ENCODE measurements at places on chromosomes 7 and 10.

DNA sequence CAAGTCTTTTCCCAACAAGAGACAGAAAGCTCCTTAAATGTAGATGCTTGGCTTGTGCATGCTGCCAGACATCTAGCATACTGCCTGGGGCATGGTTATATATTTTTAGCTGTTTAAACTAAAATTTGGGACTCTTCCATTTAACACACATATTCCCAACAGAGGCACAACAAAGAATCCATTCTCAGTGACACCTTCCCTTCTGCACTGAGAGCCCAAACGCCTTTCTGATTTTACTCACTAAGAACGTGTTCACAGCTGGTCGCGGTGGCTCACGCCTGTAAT lies 49.9 kb downstream of the CPVL start:
- DNase-seq = no peak

GRCh38 chr10:58706836-58707235 lies 194.2 kb downstream of the BICC1 start:
- DNase-seq = no peak

DNA sequence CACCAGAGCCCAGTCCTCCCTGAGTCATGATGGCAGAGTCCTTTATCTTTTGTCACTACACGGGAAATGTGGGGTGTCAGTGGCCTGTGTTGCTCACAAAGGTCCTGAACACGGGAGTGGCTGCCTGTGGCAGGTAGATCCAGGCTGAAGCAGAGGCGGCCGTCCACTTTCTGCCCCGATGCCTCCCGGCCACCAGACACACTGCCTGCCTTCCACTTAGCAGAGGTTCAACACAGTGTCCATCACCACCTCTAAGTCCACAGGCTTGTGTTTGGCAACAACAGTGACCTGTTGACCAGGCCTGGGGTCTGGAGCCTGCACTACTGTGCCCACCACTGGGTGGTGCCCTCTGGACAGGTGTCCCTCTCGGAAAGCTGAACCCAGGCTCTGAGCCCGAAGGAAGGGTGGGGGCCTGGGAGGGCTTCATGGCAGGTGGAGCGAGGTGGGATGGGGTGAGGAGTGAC lies 49.9 kb upstream of the CAMK2B start:
- no peak for DNase-seq

GRCh38 chr10:6239213-6239991 lies 36.7 kb downstream of the PFKFB3 start:
- DNase-seq = peak; percentile 26

DNA sequence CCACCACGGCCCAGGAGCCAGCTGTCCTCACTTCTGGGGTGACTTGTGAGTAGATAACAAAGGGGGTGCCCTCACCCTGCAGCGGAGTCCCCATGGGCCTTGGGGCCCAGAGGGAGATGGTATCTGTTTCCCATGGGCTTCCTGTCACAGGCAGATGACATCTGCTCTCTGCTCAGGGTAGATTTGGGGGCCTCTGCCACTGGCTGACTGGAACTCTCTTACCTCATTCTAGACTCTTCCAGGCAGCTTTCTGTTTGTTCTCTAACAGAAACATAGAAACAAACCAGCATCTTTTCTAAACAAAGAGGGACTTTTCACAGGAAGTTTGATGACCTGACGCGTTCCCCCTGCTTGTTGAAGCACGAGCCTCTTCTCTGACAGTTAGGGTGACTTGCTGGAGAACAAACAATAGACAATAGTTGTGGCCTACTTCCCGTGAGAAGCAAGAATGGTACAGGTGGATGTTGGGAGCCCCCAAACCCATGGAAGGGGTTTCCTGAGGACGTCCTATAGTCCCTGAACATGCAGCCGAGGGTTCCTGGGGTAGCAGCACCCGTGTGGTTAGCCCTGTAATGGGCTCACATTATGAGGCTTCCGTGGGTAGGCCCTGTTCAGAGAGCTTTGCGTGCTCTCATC lies 61.6 kb downstream of the GRK5 start:
- DNase-seq = peak; percentile 87

DNA sequence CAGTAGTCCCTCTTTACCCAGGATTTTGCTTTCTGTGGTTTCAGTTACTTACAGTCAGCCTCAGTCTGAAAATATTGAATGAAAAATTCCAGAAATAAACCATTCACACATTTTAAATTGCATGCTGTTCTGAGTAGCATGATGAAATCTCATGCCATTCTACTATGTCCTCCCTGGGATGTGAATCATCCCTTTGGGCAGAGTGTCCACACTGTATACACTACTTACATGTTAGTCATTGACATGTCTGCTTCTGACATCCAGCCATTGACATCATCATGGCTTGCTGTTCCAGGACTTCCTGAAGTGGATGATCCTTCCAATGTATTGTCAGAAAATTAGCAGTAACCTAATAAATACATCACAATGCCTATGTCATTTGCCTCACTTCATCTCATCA lies 34.6 kb upstream of the MALRD1 start:
- DNase-seq = no peak

DNA sequence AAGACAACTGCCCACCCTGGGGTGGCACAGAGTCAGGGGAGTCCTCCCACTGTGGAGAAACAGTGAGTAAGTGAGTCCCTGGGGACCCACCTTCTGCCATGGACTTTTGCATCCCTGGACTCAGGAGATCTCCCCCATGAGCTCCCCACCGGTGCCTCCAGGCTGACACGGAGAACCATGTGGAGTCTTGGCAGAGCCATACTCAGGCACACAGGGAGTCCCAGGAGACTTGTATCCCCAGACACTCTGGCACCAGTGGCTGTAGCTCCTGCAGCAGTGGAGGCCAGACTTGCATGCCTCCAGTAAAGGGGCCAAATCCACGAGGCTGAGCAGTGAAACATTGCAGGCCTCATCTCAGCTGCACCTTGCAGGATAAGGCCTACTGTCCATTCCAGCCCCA lies 791.4 kb downstream of the PCDH15 start:
- DNase-seq = no peak

DNA sequence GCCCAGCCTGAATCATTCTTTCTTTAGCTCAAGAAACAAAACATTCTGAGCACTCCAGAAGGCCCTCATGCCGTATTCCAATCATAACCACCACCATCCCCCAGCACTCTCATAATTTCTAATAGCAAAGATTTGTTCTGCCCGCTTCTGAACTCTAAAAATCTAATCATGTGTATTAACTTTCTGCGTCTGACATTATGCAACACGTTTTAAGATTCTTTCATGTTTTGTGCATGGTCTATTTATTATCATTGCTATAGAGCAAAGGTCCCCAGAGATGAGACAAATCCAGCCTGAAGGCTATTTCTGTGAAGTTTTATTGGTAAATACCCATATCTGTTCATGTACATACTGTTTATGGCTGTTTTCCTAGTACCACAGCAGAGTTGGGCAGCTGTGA lies 8.8 kb downstream of the GDI2 start:
- no peak for DNase-seq

DNA sequence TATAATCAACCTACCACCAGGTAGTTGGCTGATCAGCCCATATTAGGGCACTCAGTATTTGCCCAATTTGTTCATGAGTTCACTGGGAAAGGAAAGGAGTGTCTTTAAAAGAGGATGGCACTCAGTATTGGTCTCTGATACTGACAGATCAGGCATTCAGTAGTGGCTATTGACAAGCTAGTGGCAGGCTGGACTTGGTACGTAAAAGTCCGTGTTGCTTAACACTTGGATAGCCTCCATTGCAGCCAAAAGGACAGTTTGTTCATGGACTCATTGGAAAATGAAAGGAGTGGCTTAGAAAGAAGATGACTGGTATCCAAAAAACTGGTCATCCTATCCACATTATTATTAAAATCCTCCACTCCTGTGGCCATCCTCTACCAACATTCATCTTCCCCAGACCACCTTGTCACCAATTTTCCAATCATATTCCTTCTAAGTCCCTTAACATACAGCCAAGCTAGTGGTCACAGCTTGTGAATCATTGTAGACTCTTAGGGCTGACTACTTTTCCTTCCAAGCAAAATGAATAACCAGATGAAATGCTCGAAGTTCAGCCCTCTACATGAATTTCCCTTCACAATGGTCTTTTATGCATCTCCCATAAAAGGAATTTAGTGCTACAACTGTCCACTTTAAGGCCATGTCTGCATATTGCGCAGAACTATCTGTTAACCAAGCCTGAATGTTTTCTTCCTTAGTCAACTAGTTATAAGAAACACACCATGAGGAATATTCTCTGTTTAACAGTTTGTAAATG lies 78.6 kb upstream of the MAGI2 start:
- no peak for DNase-seq

GRCh38 chr10:92846344-92846743 lies 2.0 kb upstream of the EXOC6 start:
- DNase-seq = no peak

DNA sequence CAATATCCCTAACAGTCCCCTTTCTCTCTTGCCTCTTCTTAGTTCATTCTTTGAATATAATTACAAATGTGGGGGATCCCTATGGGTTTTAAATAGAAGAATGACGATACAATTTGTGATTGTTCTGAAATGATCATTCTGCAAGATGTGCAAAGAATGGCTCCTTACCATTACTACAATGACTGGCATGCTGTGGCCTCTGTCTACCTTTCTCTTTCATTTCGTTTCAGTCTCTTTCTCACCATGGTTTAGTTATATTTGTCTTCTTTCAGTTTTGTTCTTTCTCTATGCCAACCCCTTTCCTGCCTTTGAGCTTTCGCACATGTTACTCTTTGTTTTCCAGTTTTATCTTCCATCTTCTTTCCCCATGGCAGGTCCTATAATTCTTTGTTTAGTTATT lies 176.5 kb downstream of the SUGCT start:
- no peak for DNase-seq

GRCh38 chr7:73496626-73497025 lies 25.5 kb downstream of the BAZ1B start:
- no peak for DNase-seq

DNA sequence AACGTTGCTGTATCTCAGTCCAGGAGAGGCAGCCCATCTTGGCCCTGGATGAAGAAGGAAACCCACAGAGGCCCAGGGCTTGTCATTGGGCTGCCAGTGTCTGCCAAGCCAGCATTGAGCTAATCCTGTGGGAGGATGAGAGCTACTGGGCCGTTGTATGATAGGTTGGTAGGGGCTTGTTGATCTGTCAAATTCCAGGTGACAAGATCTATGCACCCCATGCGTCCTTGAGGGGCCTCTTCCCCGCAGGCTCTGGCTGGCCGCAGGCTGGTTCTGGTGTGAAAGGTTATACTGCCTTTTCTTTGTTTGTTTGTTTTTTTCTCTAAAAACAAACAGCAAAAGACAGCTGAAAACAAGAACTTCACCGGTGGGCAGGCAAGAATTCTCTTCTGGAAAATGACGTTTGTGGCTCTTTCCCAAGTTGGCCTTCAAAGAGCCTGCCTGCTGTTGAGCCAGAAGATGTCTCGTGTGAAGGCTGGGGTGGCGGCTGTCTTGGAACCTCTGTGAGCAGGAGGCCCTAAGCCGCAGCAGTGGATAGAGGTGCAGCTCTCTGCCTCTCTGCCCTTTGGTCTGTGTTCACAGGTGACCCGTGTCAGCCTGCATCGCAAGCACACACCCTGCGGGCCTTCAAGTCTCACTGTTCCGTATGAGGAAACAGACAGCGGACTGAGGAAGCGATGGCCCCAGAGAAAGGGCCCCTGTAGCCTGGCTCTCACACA lies 23.3 kb downstream of the CYP17A1 start:
- DNase-seq = no peak

DNA sequence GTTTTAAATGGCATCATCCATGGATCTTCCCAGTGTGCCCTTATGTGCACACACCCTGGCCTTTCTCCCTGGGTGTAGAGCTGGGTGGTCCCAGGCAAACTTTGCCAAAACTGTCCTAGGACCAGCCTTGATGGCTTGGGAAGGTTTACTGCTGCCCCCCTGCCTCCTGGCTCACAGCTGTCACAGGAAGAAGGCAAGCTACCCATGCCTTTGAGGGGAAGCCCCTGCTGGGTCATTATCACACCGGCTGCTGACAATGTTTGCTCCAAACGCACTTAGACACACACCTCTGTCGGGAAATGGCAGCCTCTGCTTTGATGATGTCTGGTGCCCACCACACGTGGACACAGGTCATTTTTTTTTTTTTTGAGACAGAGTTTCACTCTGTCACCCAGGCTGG lies 25.2 kb upstream of the FIGNL1 start:
- no peak for DNase-seq

DNA sequence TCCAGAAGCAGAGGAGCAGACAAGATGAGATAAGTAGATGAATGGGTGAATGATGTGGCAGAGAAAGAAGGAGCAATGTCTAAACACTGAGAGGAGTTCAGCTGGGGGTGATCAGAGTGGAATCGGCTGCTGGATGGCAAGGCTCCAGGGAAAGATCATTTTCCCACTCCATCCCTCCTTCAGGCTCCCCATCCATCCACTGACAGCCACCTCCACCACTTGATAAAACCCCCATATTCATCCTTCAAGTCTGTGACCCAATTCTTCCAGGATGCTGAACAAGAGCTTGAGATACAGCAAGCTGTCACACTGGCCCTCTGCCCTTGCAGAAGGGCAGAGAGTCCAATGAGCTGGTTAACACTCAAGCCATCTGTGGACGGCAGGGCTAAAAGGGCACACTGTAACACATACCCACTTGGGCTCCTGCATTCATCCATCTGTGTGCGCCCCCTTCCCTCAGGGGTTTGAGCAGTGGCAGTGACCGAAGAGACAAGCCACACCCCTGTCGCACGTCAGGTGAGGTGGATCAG lies 30.8 kb upstream of the CACNB2 start:
- no peak for DNase-seq

DNA sequence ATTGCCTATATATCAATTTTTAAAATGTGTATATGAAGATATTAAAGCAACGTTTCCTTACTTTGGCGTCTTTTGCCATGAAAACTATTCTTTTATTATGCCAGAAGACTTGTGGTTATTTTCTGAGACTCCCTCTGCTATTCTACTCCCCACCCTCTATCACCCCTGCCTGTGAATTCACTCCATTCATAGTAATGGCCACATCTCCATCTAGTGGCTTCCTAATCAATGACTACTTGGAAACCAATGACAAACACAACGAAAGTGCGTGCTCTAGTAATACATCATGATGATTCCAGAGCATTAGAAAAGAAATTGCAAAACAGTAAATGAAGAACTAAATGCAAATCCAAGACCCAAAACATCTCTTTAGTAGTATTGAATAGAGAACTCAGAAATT lies 186.7 kb upstream of the HGF start:
- no peak for DNase-seq

Data from immature natural killer cell (primary cell).